ENCODE measurements at places on chromosomes 13 and 19.

GRCh38 chr19:4501691-4502090, 16.6 kb downstream of the PLIN4 start:
- DNase-seq = no peak

- DNase-seq = no peak
Measured at GRCh38 chr13:98103942-98104880, 38.7 kb upstream of the FARP1 start.

- no peak for DNase-seq
Measured at GRCh38 chr13:45055902-45056648, 64.2 kb upstream of the GTF2F2 start.

GRCh38 chr19:58182577-58182988, 278 bp upstream of the ZNF274 start:
- no peak for DNase-seq

DNA sequence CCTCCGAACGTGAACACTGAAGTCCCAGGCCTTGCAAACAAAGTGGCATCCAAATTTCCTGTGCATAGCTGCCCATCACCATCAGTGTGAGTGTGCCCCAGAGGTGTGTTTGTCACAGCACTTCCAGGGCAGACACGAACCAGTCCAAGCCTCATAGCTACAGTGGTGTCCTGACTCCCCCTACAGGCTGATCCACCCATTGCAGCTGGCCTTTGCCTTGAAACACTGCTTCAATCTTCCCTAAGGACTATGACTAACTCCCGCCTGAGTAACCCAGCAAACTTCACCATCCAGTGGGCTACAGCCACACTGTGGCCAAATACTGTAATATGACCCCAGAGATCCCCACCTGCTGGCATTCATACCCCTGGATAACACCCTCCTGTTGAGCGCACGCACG, 3.9 kb downstream of the ZNF266 start:
- DNase-seq = peak; percentile 92

DNA sequence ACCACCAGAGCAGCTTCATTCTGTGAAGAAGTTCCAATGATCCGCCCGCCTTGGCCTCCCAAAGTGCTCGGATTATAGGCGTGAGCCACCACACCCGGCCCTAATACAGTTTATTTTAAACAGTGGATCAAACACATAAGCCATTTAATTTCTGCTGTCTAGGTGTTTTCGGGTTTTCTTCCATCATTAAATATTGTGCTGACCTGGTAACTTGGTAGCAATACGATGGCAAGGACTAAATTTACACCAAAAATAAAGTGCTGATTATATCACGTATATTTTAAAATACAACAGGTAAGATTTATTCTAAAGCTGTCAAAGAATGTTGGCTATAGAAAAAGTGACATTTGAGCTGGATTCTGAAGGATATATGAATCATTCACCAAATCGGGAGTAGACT, 1.3 kb downstream of the MED4 start:
- no peak for DNase-seq

GRCh38 chr19:14404312-14404711, 14.8 kb downstream of the DDX39A start:
- no peak for DNase-seq

GRCh38 chr19:54387991-54388801, 23.5 kb upstream of the LAIR1 start:
- no peak for DNase-seq

DNA sequence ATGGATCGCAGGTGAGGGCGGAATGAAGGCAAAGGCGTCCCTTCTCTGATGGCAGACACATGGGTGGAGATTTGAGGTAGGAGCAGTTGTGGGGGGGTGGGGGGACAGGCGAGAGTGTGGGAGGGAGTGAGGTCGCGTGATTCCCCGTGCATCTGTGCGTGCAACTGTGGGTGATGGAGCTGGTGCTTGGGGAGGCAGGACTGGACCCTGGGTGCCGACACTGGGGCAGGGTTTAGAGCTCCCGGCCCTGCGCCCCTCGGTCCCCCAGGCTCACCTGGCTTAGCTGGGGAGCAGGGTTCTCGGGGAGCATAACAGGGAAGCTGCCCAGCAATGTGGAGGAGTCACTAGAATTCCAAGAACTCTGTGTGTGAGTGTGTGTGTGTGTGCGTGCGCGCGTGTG, 3.4 kb downstream of the TMPRSS9 start:
- no peak for DNase-seq

GRCh38 chr13:23618341-23618740, 48.1 kb downstream of the TNFRSF19 start:
- DNase-seq = no peak

GRCh38 chr13:101267656-101268055, 148.7 kb downstream of the NALCN start:
- DNase-seq = no peak

DNA sequence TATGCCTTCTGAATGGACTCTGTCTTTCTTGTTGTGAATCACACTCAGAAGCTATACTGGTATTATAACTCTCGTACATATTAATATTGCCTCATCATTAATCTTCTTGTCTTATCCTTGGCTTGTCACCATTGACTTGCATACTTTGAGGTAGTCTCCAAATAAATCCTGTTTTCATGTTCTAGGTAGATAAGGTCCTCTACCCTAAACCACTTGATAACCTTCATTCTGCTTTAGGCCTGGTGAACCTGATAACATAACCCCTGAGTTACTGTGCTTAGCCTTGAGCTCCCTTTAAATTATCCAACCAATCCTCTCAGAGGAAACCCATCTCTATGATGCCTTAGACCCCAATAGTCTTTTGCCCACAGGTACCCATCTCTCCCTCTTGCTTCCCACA, 1162.3 kb downstream of the SLITRK1 start:
- no peak for DNase-seq

Measured in endodermal cell (in vitro differentiated cells).